Forelimb muscle (tissue), 1 donor: ENCODE measurements at places on chromosomes 3 and 15.

DNA sequence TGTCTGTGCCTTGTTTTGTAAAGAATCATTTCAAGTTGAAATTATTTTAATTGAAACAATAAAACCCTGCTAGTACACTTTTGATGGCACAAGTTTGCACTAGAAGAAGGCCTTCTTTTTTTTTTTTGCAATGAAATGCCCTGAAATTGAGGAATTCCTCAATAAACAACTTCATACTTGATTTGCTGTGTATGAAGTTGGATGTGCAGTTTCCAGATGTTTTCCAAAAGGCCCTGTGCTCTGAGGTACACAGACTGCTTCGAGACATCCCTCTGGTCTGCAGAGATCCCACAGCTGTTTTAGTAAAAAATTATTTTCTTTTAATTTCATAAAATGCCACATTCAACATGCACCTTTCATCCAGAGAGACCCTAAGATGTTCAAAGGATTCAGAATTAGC, 48.9 kb downstream of the HES1 start:
- no peak for DNase-seq

- no peak for DNase-seq
Observed at GRCh38 chr3:12267376-12268030, 21.4 kb upstream of the PPARG start.

DNA sequence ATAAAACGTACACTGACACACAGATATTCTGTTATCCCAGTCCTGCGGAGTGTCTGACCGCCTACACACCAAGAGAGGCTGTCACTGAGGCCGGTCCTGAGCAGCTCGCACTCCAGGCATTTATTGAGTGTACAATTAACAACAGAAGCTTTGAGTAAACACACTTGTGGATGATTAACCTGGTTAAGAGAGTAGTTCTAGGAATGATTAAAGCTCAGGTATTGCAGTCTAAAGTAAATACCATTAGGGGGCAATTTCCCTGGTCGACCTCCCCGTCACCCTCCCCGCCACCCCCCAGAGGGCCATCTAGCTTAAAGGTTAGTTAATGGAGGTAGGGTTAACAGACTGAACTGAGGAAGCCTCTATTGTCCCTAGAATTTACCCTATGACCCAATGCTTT, 1278.5 kb downstream of the NSUN3 start:
- no peak for DNase-seq

- no peak for DNase-seq
Observed at GRCh38 chr15:66188464-66188863, 65.1 kb downstream of the MEGF11 start.

DNA sequence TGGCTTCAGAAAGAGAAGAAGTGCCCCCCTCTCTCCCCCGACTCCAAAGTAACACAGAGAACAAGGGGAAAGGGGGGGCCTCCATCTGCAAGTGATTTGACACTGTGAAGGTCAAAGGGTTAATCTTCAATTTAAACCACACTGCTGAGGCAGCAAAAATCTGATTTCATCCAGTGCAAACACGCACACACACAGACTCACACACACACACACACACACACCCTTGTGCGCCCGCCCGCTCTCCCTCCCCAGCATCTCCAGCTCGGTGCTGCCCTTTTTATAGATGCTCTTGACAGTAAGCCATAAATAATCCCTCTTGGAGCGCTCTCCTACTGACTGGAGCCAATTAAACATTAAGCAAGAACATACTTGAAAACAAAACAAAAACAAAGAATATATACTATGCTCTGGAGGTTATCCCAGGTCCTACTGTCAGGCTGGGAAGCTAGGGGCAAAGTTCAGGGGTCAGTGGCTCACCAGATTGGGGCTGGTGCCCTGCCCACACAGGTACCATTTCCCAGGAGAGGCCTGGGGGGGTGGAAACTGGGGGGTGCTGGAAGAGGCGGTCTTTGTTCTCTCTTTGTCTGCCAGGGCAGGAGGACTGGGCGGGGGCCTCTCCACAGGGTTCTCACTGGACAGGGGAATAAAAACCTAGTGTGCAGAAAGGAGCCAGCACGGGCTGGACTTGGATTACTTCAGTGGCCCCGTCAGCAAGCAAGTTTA, 16.3 kb downstream of the BMF start:
- DNase-seq, result no peak
